ENCODE measurements at places on chromosomes 5 and 9.
A peak's percentile ranks its signal among the peaks of the same experiment; 100 is the strongest.

DNA sequence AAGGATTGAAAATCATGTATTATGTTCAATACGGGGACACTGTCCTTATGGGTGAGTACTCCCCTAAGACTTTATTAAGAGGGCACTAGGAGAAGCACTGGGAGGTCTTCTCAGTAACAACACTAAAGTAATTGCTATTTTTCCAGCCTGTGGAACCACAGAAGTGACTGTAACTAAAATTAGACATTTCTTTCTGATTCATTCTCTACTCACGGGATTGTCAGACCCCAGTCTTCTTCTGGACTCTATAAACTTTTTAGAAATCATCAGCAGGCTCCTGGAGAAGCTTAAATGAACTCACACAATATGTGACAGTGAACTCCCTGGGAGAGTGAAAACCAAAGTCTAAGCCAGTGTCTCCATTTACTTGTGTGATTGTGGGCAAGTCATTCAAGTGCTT is 14.5 kb downstream of the TLR4 start:
- no peak for DNase-seq

DNA sequence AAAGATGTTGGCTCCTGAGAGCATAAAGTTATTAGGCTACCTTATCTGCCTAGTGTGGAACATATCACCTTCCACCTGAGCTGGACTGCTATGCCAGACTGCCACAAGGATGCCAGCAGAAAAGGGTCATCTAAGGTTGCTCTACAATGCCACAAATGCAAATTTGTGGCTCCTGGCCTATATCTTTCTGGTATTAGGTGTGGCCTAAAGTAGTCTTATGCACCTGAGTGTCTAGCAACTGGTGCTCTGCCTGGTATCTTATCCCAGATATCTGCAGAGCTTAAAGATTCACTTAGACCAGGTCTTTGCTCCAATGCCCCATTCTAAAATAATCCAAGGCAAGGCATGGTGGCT is 34.7 kb downstream of the DTWD2 start:
- DNase-seq = no peak

- DNase-seq = no peak
These were observed 229.2 kb upstream of the MAP3K1 start for GRCh38 chr5:56585999-56586691.

DNA sequence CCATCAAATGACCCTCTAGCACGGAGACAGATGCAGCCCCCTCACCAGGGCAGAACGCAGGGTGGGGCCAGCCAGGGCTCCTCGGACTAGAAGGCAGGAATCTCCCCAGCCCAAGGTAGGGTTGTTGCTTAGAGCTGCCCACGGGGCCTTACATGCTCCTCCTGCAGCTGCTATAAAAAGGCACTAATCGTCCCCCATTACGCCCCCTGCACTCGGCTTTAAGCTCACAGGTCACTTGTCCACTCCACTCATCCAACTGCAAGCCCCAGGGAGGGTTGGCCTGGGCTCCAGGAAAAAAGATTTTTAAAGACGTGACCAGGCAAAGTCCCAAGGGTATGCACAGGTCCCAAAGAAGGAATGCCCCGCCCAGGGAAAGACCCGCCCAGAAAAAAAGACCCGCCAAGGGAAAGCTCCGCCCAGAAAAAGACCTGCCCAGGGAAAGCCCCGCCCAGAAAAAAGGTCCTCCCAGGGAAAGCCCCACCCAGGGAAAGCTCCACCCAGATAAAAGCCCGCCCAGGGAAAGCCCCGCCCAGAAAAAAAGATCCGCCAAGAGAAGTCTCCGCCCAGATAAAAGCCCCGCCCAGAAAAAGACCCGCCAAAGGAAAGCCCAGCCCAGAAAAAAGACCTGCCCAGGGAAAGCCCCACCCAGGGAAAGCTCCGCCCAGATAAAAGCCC is 11.1 kb downstream of the GRIN1 start:
- no peak for DNase-seq

DNA sequence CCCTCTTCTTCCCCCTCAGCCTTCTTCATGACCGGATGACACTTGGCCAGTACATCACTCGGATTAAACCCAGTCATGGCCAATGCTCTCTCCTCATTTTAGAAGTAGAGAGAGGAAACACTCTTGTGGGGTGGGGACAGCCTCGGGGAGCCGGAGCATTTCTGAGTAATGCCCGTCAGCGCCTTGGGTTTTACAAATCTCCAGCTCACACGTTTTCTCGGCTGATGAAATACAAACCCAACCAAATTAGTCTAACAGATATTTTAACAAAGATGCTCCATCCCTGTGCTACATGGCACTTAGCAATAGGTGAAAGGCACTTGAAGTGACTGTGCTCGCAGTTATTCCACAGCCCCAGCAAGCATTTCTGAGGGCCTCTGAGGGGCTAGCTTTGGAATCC is 51.7 kb downstream of the ZNF366 start:
- DNase-seq = no peak

DNA sequence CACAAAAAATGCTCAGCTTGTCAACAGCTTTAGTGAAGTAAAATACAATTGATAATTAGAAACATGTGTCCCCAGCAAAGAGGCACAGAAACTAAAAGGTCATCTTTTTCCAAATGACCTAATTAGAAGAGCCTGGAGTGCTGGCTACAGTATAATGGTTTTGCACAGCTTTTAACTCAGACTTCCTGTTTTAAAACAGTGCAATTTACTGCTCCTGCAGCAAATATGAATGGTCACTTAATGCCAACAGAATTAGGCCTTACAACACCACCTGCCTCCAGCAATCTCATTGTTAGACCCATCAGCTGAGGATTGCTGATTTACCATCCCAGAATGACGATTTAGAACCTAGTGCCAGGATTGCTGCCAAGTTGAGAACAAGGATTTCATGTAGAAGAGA is 239.3 kb downstream of the CETN3 start:
- no peak for DNase-seq

DNA sequence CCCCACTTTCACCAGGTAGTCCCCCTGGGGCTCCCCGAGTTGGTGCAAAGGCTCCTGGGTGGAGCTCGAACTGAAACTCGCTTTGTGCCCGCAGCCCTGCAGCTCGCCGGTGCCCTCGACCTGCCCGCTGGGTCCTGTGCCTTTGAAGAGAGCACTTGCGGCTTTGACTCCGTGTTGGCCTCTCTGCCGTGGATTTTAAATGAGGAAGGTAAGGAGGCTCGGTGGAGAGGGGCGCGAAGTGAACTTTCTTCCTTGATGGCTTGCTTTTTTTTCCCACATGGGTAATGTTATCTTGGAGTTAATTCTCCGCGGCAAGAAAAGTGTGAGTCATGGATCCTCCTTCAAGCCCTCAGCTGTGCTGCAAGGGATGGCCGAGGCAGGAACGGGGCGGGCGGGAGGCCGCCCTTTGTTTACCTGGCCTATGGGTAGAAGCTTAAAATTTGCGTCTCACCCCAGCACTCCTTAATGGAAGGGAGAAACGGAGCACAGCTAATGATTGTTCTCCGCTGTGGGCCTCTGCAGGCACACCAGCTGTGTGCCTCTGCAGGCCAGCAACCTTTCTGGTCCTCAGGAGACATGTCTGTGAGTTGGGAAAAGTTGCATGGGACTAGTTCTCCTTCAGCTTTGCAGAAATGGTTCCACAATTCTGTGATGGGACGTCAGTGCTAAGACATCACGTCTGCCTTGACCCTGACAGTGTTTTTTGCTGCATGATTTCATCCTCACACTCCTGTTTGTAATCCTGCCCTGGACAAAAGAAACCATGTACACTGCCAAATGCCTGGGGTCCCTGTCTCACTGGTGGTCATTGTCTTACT is 1.1 kb downstream of the MAMDC2 start:
- DNase-seq = no peak

GRCh38 chr5:97193355-97193688 is 10.3 kb upstream of the RIOK2 start:
- DNase-seq = no peak

GRCh38 chr9:127021664-127022363 is 100.6 kb downstream of the ANGPTL2 start:
- no peak for DNase-seq

DNA sequence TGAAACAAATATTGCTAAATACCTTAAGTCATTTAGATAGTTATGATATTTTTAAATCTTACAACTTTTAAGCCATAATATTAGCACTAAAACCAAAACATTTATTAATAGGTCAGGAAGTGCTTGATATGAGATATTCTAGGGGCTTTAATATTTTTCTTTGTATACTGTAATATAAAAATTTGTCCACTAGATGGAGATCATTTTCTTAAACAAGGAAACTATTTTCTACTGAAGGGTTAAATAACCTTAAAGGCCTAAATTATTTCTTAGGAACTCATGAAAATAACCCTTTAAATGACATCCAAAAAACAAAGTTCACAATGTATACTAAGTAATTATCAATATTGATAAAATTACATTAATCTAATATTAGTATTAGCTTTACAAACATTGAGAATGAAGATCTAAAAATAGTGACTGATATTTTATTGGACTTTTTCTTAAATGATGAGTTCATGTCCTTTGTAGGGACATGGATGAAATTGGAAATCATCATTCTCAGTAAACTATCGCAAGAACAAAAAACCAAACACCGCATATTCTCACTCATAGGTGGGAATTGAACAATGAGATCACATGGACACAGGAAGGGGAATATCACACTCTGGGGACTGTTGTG is 635.7 kb downstream of the RAB3C start:
- no peak for DNase-seq

- no peak for DNase-seq
These were observed 70.7 kb downstream of the ENTREP1 start for GRCh38 chr9:69395718-69396117.

- no peak for DNase-seq
These were observed 673 bp downstream of the CDC25C start for GRCh38 chr5:138330813-138331448.

DNA sequence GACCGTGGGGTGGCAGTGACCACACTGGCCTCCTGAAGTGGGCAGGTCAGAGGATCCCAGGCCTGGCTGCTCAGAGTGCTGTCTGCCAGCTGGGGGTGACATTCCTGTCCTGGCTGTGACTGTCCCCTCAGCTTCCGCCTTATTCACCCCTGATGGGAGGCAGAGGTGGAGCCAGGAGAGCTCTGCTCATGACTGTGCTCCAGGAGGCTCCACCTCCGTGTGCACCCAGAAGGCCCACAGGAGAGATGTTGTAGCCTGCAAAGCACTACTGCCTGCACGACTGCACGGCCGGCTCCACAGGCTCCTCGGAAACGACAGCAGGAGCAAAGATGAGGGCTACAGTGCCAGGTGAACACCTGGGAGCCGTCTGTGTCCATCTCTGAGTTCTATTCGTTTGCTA is 60.9 kb downstream of the ROPN1L start:
- no peak for DNase-seq

- no peak for DNase-seq
These were observed 556.8 kb downstream of the RAB3C start for GRCh38 chr5:59139695-59140094.

- no peak for DNase-seq
These were observed 103.9 kb upstream of the NR5A1 start for GRCh38 chr9:124611106-124611505.

DNA sequence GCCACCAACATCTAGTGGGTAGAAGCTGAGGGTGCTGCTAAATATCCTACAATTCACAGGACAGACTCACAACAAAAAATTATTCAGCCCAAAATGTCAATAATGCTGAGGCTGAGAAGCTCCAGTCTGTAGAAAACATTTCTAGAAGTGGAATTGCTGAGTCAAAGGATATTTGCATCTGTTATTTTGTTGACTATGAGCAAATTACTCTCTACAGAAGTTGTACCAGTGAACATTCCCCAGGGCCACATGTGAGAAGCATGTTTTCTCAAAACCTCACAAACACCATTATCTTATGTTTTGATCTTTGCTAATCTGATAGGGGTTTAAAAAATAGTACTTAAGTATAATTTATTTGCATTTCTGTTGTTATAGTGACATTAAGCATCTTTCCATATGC is 15.4 kb downstream of the ITK start:
- DNase-seq = no peak

DNA sequence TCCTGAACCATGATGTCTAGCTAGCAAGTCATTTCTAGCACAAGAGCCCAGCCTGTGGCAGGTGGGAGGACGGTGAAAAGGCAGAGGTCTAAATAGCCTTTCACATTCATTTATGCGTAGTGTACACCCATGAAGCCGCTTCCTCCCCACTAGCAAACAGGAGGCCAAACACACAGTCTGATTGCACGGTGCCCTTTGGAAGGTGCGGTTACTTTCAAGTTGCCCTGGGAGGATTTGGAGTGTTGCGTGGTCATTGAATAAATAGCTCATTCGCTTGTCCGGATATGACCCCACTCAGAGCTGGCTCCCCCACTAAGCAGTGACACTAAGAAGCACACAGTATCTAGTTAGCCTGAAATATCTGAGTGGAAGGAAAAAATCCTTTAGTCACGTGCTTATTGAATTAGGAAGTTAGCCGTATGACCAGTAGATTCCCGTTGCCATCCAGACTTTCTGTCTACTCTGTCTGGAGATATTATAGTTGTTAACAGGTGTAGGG is 664 bp upstream of the ARSB start:
- DNase-seq = peak; percentile 35

DNA sequence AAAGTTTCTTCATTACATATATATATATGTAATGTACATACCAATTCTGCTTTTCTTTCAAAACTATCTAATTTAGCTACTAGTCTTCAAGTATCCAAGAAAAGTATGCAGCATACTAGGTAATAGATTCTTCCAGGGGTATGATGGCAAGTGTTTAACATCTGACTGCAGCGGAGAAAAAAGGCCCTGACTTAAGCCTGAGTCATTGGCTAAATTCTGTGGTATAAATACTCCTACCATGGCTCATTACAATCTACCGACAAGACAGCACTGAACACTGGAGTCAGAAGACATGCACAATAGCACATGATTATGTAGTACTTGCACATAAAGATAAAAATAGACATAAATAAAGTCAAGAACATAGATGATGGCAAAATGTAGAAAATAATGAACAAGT is 439.9 kb downstream of the BRINP1 start:
- no peak for DNase-seq

GRCh38 chr5:142800776-142801494 is 30.8 kb downstream of the ARHGAP26 start:
- peak; percentile 48 for DNase-seq

DNA sequence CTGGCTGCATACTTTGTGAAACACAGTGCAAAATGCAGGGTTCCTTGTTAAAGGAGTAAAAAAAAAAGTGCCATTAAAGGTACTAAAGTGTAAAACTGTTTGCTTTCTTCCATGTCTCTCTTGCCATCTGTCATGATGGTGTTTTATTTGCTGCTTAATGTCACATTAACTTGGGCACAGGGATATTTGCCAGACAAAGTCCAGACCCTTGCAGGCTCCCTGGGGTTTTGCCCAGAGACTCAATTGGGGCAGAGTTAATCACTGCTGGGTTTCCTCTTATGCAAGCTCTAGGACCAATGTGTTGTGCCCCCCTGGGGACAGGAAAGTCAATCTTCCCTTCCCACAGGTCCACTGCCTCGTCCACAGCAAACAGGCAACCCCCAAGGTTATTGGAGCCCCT is 274.3 kb upstream of the SGCD start:
- no peak for DNase-seq

DNA sequence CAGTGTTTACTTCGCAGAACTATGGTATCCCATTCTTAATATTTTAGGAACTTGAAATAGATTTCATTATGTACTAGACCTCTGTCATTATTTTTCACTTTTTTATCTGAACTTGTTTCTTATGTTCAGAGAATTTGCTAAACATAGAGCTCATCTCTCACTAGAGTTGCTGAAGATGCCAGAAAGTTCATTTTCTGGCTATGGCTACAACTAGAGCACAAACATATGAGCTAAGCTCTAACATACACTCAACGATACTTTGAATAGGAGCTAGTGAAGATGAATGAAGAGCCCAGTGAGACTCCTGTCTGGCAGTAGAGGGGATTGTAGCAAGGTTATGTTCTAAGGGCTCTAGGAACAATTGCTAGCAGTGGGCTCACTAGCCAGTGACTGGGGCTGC is 582.2 kb downstream of the KIF4B start:
- DNase-seq = no peak

- no peak for DNase-seq
These were observed 645 bp downstream of the SAP30L start for GRCh38 chr5:154446195-154447088.

All from CD4-positive, alpha-beta T cell treated with Interleukin-15 for 1 hour (primary cell).